ENCODE measurements at places on chromosomes 5 and 9. TPM values are rescaled to one million over a fixed set of nuclear protein-coding genes. Genes with fewer than 3 reads are reported as not detected.

GRCh38 chr9:28050941-28051340 lies 477.7 kb upstream of the C9orf72 start:
- no peaks in the 10 kb centered on the region for H3K4me1 ChIP-seq
- no peak for DNase-seq
- no peak overlapping the region for H3K4me3 ChIP-seq
- no peak overlapping the region for H3K27ac ChIP-seq

GRCh38 chr5:5616247-5616895 lies 193.9 kb downstream of the ICE1 start:
- no peaks in the 10 kb centered on the region for H3K4me1 ChIP-seq
- no peak overlapping the region for H3K4me3 ChIP-seq
- DNase-seq = peak; percentile 37
- H3K27me3 ChIP-seq = no peaks in the 10 kb centered on the region
- H3K27ac ChIP-seq = no peak overlapping the region
- H3K36me3 ChIP-seq = no peaks in the 10 kb centered on the region

- DNase-seq = no peak
- no peaks in the 10 kb centered on the region for H3K27me3 ChIP-seq
- no peak overlapping the region for H3K27ac ChIP-seq
- H3K4me3 ChIP-seq = no peak overlapping the region
- H3K36me3 ChIP-seq = no peaks in the 10 kb centered on the region
Measured at GRCh38 chr5:22889720-22890119, 36.6 kb upstream of the CDH12 start.

DNA sequence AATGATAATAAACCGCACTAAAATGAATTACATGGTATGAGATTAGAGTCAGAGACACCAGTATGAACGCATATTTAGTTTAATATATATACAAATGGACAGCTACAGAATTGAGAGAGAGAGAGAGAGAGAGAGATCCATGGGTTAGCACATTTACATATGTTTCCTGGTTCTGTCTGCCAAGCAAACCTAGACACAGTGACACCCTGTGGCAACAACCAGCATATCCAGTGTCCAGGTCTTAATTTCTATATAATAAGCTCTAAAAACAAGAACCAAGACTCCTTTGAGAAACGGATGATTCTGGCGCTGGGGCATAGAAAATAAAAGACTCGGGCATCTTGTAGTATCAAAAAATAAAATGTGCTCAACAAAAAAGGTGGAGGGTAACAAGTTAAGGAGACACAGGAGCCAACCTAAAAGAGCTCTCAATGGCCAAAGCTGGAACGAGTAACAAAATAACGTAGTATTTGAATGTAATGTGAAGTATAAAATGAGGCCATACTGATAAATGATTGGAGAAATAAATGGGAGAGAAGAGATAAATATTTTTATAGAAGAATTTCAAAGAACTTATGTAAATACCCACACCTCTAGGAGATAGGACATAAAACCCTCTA lies 84.5 kb downstream of the RFX3 start:
- H3K27ac ChIP-seq = no peak overlapping the region
- H3K27me3 ChIP-seq = no peaks in the 10 kb centered on the region
- H3K4me1 ChIP-seq = no peaks in the 10 kb centered on the region
- no peak overlapping the region for H3K4me3 ChIP-seq
- DNase-seq = peak; percentile 58
- no peaks in the 10 kb centered on the region for H3K36me3 ChIP-seq

- no peaks in the 10 kb centered on the region for H3K4me1 ChIP-seq
- H3K27me3 ChIP-seq = no peaks in the 10 kb centered on the region
- no peak overlapping the region for H3K4me3 ChIP-seq
- H3K36me3 ChIP-seq = no peaks in the 10 kb centered on the region
- DNase-seq = no peak
Measured at GRCh38 chr5:37938076-37938852, 98.4 kb upstream of the GDNF start.

DNA sequence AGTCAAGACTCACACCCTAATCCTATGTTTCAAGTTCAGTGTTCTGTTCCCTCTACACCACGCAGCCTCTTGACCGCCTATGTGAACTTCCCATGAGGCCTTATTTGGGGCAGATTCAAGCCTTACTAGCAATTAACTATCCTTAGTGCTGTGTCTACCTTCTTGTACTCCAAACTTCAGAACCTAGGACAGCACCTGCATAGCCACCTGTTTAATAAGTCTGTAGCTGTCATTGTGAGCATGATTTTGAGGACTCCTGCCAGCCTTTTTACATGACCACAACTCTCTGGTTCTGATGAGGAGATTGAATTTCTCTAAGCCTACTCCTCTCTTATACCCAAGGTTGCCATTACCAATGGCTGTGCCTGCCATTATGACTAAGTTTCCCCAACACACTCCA lies 50.8 kb upstream of the PCSK1 start:
- H3K27me3 ChIP-seq = no peaks in the 10 kb centered on the region
- H3K4me1 ChIP-seq = no peaks in the 10 kb centered on the region
- peak; percentile 69 for DNase-seq

DNA sequence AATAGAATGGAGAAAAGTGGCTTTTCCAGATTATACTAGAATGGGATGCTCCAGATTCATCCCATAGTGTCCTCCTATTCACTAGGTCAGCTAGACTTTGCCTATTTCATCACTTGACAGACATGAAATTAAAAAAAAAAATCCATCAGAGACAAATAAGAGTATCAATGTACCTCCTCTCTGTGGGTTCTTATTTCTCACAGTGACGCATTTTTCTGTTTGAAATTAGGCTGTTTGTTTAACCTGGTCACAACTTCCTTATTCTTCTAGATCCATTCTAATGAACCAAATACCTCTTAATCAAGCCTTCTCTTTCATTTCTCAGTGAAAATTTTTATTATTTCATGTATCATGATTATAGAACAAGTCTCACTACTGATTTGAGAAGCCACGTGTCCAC lies 305.4 kb downstream of the SEMA5A start:
- DNase-seq = no peak
- H3K36me3 ChIP-seq = no peaks in the 10 kb centered on the region
- no peaks in the 10 kb centered on the region for H3K27me3 ChIP-seq
- no peak overlapping the region for H3K27ac ChIP-seq

DNA sequence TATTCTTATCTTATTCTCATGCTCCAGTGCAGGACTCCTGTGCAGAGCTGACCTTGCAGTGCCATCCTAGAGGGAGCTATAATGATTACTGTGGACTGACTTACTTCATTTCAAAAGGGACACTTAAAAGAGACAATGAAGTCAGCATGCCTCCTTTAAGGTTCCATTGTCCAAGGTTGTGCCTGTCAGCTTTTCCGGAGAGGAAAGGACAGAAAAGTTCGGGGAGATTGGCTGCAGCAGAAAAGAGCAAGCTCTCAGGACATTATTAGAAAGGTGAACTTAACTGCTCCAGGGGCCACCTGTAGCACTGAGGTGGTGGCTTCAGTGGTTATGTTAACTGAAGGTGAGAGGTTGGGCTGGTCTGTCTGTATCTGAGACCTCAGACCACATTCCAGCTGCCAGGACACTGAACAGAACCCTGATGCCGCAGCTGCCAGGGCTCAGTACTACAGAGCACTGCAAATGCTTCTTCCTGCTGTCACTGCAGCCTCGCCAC lies 112.9 kb downstream of the ST8SIA4 start:
- H3K36me3 ChIP-seq = no peaks in the 10 kb centered on the region
- H3K4me1 ChIP-seq = peaks cover 4% of the 10 kb centered on the region
- DNase-seq = peak; percentile 25
- no peaks in the 10 kb centered on the region for H3K27me3 ChIP-seq
- no peak overlapping the region for H3K4me3 ChIP-seq
- peak overlapping the region; percentile 14 for H3K27ac ChIP-seq

DNA sequence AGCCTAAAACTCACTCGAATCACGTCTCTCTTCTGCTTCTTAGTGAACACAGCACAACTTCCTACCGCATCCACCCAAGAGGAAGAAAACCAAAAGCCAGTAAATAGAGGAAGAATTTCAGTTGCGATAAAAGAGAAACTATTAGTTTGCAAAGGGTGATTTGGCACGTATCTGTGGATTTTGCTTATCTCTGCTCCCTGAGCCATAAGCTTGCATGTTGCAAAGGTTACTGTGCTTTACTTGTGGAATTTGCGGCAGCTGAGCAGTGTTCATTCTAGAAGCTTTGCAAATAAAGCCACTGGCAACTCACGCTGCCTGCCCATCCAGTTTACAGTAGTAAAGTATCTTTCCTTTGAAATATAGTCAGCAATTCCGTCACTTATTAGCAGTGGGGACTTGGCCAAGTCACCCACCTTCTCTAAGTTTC lies 149.0 kb upstream of the PCA3 start:
- no peaks in the 10 kb centered on the region for H3K27me3 ChIP-seq
- H3K27ac ChIP-seq = peak overlapping the region; percentile 73
- H3K4me3 ChIP-seq = no peak overlapping the region
- no peaks in the 10 kb centered on the region for H3K36me3 ChIP-seq
- peak; percentile 70 for DNase-seq
- H3K4me1 ChIP-seq = peaks cover 49% of the 10 kb centered on the region

DNA sequence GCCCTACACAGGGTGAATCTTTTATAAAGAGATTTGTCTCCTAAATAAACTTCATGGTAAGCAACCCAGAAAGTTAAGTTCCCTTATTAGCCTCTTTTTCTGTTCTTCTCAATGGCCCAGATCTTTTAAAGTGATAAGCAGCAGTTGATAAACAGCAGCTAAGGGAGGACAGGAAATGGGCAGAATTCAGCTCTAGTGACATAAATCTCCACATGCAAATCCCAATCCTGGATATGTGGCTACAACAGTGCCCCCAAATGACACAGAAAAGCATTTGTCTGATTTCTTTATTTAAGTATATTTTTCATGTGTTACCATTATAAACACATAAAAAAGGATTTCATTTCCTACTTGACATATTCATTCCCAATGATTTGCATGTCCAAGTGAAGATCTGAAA lies 199.0 kb downstream of the DTWD2 start:
- H3K4me3 ChIP-seq = no peak overlapping the region
- H3K36me3 ChIP-seq = no peaks in the 10 kb centered on the region
- H3K4me1 ChIP-seq = no peaks in the 10 kb centered on the region
- no peak for DNase-seq
- H3K27me3 ChIP-seq = no peaks in the 10 kb centered on the region

GRCh38 chr5:72408603-72409002 lies 88.4 kb downstream of the PTCD2 start:
- no peaks in the 10 kb centered on the region for H3K4me1 ChIP-seq
- no peaks in the 10 kb centered on the region for H3K36me3 ChIP-seq
- DNase-seq = peak; percentile 11

- H3K27ac ChIP-seq = no peak overlapping the region
- no peaks in the 10 kb centered on the region for H3K27me3 ChIP-seq
- no peak overlapping the region for H3K4me3 ChIP-seq
- H3K36me3 ChIP-seq = no peaks in the 10 kb centered on the region
- no peak for DNase-seq
Measured at GRCh38 chr9:477193-477592, 262.5 kb downstream of the DOCK8 start.

ARID3C gene
- total RNA-seq = 0.27 TPM

NSD1 gene
- total RNA-seq = 28.8 TPM

INSL4 gene
- 0.13 TPM for total RNA-seq

PCDHB2 gene
- total RNA-seq = 23.0 TPM

TMEM252 gene
- total RNA-seq = 0.16 TPM

UGCG gene
- 109 TPM for total RNA-seq

PRR16 gene
- 17.3 TPM for total RNA-seq

DEPDC1B gene
- total RNA-seq = 37.3 TPM
